ENCODE measurements at places on chromosomes 2 and 18.

GRCh38 chr2:164779383-164780057 lies 62.1 kb downstream of the COBLL1 start:
- no peak for DNase-seq

DNA sequence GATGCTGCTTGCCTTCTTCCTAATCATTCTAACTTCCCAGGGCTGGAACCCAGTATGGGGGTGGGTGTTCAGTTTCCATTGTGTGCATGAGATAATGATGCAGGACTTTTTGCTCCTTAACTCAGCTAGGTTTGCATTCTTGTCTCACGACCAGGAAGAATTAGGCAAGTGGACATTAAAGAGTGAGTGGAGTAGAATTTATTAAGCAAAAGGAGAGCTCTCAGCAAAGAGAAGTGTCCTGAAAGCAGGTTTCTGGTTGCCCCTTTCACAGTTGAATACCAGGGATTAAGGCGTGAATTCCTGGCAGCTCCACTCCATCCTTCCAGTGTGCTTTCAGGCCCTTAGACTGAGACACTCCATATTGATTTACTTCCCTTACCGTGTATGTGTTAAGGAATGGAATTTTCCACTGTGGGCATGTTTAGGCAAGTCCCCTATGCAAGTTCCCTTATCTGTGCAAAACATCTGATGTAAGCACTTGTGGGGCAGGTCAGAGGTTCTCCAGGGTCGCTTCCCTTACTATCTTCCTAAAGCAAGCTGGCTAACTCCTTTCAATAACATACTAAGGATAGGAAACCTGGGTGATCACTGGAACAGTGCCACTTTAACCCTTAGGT lies 126.5 kb downstream of the GPR39 start:
- no peak for DNase-seq

- DNase-seq = no peak
These were observed 46.4 kb upstream of the MAP4K3 start for GRCh38 chr2:39483534-39483933.

DNA sequence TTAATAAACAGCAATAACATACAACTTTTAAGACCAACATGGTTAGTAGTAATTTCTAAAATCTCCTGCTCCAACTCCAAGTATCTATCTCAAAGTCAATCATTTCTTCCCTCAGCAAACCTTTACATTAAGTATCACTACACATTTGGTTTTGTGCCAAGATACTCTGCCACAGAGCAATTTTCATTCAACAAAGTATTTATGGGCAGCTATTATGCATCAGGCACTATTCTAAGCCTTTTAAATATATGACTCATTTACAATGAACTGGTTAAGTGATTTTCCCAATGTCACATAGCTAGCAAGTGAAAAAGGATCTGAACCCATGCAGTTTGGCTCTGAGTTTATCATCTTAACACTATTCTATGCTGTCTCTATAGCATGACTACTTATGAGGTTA lies 264.3 kb downstream of the NOL4 start:
- DNase-seq = no peak

- no peak for DNase-seq
These were observed 475.0 kb upstream of the POU3F3 start for GRCh38 chr2:104378853-104379374.

Data from stimulated activated CD8-positive, alpha-beta memory T cell treated with anti-CD3 and anti-CD28 coated beads, Interleukin-2, amount 100 ng/mL, for 1 hour (primary cell).